ENCODE measurements at places on chromosomes 2 and 18.

- DNase-seq: no peak
Observed at GRCh38 chr2:156333951-156334495, 1.5 kb upstream of the NR4A2 start.

- no peak for DNase-seq
Observed at GRCh38 chr2:48738806-48739205, 16.7 kb downstream of the LHCGR start.

DNA sequence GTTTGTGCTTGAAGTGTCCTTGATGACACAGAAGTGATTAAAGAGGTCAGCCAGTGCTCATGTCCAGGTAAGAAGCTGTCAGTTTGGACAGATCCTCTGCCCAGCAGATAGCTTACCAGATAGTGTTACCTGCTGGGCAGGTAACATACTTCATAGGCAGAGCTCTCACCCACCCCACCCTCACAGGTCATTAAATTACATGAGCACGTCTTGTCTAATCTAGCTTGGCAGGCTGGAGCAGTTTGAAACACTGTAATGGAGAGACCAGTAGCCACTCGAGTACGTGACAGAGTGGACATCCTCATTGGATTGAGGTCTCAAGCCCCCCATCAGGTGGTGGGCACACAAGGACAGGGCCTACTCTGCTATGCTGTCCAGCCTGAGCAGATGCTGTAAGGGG is 27.1 kb downstream of the TTC32 start:
- DNase-seq: no peak

DNA sequence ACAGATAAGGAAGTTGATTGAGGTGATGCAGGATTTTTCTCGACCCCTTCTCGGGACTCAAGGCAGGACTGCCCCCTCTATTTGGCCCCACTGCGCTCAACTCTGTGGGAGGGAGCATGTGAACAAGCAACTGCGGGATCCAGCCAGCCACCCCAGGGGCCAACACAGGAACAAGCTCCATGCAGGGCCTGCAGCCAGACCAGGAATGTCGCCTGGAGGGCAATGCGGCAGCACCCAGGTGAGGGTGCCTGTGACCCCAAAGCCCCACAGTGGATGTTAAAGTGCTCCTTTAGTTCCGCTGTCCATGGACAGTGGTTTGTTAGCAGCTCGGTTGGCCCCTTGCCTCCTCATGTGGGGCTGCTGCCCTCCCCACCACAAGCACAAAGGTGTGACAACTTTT is 57.1 kb downstream of the HRH4 start:
- no peak for DNase-seq

DNA sequence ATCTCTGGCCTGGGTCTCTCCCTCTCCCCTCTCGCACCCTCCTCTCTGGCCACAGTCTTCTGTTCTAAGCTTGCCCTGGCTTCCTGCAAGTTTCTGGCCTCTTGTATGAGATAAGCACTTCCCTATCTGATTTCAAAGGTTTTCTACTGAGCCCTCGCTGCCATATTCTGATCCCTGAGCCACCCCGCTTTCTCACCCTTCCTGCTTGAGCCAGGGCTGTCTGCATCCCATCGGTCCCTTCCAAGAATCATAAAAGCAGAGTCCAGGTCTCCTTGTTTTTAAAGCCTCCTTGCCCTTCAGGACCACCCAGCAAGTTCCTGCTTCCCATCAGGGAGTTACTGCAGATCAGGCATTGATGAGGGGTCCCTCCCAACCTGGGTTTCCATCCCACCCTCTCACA is 110.2 kb downstream of the PRKCE start:
- DNase-seq: no peak

- DNase-seq: no peak
Observed at GRCh38 chr2:30393510-30393909, 53.5 kb upstream of the LCLAT1 start.

DNA sequence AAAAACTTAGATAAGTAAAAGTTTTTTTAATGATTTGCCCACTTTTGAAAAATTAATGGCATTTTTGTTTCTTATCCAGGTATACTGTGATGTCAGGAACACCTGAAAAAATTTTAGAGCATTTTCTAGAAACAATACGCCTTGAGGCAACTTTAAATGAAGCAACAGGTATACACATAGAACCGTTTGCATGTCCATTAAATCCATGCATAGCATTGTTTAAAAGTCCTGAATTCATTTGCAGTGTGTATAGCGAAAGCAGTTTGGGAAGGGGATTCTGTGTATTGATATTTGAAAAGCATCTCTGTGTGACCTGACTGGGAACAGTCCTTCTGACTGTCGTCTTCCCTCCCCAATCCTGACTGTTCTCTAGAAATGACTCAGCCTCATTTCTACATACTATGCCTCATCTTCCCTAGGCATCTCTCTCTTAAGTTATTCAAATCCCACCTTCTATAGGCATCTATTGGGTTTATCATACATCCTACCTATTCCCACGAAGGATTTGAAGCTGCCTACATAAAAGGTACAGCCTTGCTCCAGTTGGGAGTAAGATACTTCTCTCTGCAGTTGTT is 79.2 kb upstream of the MAP3K20 start:
- no peak for DNase-seq

GRCh38 chr18:58045242-58046092 is 1.4 kb downstream of the NEDD4L start:
- DNase-seq: peak; percentile 4

- DNase-seq: no peak
Observed at GRCh38 chr2:132430895-132431294, 14.3 kb downstream of the GPR39 start.

DNA sequence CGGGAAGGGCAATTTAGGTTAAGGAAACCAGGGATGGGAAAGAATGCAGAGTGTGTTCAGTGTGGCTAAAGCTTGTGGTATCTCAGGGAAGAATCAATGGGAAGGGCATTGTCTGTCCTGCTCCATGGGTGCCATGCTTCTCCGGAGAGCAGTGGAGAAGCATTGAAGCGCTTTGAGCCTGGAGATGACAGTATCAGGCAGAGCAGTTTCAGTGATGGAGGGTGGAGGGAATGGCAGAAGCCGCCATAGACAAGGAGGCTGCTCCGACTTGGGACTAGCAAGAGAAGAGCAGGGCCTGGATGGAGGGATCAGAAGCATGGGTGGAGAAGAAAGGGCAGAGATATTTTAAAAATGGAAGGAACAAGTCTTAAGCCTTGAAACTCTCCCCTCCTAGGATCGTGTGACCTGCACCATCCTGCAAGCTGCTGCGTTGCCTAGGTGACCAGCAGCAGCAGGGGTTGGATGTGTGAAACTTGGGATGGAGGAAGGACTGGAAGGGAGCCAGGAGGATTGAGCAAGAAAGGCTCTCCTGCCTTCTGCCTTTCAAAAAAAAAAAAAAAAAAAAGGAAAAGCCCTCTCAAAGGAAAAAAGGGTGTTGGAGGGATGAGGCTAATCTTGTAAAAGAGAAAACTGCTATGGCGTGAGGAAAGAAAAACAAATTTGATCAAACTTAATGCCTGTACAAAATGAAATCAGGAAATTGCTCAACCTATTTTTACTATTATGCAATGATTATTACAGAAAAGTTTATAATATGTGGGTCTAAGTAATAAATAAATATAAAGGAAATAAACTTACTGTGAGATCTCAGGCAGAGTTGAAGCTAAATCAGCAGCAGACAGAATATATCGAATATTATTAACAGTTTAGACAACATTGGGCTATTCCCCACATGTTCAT is 493.8 kb upstream of the NRP2 start:
- no peak for DNase-seq

DNA sequence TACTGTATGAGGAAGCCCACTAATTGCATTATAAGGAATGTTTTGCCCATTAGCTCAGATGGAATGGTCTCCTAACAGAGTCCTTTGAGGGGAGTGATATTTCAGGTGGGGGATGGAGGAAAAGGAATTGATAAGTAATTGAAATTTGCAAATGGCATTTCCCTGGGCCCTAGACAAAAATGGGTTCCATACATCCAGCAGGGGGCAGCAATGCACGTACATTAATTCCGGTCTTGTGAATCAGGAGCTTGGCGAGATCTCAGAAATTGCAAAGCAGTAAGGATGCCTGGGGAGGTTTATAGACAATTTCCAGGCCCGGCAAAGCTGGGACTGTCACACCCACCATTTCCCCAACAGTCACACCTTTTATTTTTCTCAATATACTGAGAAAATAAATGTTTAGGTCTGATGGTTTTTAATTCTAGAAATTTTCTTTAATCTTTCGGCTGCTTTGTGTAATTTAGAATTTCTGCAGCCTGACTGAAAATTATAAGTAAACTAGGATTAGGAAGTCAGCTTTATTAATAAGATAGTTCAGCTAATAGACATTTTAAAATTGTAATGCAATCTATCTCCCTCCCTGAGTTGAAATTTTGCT is 122.8 kb downstream of the LYPD1 start:
- DNase-seq: no peak

GRCh38 chr18:8976606-8977005 is 125.9 kb upstream of the NDUFV2 start:
- DNase-seq: no peak

GRCh38 chr2:82199493-82199852 is 1894.9 kb upstream of the LRRTM1 start:
- DNase-seq: no peak

- DNase-seq: no peak
Observed at GRCh38 chr2:197828464-197829135, 24.2 kb downstream of the PLCL1 start.

DNA sequence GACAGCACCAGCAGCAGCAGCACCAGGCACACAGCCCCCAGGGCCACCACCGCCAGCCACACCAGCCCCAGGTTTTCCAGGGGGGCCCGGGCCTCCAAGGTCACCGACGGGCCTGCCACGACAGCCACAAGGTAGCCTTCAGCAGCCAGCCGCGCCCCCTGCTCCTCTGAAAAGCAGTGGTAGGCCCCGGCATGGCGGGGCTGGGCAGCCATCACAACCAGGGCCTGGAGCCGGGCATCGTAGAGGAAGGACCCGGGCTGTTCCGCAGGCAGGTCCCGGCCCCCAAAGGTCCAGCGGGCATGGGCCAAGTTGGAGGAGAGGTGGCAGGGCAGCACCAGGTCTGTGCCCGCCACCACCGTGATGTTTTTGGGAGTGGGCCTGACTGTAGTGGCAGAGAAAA is 3.3 kb upstream of the ANKRD39 start:
- no peak for DNase-seq

GRCh38 chr2:138536740-138537139 is 35.2 kb downstream of the SPOPL start:
- DNase-seq: no peak

GRCh38 chr2:75561566-75562512 is 1.1 kb upstream of the EVA1A start:
- DNase-seq: no peak

- DNase-seq: no peak
Observed at GRCh38 chr2:175383286-175383685, 201.8 kb upstream of the ATP5MC3 start.

DNA sequence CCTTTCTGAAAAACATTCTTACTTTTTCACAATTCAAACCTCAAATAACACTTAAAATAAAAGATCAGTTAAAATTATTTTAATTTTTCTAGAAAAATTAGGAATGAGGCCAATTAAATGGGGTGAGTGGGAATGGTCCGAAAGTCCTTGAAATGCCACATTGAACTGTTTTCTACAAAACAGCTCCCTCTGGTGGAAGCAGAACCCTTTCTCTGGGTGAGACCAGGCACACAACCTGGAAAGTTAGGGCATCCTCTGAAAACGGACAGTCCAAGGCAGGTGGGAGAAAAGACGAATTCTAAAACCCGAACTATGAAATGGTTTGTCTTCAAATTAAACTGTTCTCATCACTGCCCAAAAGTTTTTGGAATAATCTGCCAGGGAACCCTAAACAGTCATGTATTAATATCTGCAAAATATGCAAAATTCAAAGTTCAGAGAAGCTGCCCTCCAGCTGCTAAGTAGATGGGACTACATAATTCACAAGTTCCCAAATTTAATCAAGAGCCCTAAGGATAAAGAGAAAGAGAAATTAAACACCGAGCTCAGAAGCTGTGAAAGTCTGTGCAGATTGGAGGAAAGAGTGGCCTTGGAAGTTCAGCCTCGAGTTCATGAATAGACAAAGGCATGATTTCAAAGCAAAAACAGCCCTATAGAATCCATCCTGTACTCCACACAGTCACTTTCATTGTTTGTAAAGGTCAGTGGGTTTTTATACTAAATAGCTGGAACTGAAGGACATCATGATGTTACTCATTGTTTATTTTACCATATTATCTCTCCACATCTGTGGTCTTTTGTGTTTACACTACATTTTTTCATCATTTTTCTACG is 108.3 kb downstream of the PIEZO2 start:
- DNase-seq: no peak

DNA sequence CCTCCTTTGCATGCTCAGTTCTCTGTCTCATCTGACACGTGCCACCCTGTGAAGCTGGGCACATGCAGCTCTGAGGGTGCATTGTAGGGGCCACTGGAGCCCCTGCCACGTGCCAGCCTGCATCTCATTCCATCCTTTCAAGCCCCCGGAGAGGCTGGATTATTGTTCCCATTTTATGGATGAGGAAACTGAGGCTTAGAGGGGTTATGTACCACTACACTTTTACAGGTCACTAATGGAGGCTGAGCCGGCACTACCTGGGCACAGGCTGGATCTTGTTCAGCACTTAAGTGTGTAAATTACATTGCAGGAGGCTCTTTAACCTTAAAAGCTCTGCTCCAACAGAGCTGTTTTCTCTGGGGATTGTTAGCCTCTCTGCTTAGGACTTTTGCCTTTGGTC is 47.5 kb downstream of the KCNIP3 start:
- no peak for DNase-seq

GRCh38 chr2:66839551-66840320 is 404.8 kb downstream of the MEIS1 start:
- DNase-seq: no peak

GRCh38 chr2:70007151-70007550 is 45.7 kb upstream of the ASPRV1 start:
- DNase-seq: no peak

- DNase-seq: no peak
Observed at GRCh38 chr2:20640411-20641122, 10.3 kb downstream of the HS1BP3 start.

DNA sequence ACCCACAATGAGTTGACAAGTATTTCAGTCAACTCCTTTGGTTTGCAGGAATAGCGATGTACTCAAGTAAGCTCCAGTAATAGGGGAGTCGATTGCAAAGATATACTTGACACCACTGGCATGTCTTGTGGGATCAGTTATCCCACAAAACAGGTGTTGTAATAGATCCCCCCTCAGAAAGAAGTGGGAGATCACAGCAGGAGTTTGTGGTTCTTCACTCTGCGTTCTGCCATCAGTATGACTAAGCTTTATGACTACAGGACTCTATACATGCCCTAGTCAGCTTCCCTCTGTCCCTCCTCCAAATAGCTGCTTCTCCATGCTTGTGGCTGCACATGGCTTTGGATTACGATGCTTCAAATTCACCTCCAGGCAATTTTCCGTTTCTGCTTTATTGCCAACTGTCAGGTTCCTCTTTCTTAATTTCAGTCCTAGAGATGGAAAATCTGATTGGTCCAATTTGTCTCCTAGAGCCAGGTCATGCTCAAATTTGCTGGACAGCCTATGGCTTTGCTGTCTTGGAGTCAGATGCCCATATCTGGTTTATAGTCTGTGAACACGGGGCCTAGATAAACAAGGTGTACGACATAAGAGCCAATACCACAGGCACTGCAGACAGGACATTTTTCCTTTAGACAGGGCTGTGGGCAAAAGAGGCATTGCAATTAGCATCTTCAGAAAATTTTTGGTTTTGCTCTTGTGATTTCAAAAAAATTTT is 221.7 kb downstream of the PAX3 start:
- DNase-seq: no peak

GRCh38 chr2:95291222-95291621 is 5.9 kb upstream of the KCNIP3 start:
- no peak for DNase-seq

All from stimulated activated CD4-positive, alpha-beta T cell treated with anti-CD3 and anti-CD28 coated beads, Interleukin-15, amount 100 ng/mL, for 1 hour (primary cell).